AG09309 (cell line): ENCODE measurements at places on chromosomes 13 and 19.
A peak's percentile ranks its signal among the peaks of the same experiment; 100 is the strongest.

DNA sequence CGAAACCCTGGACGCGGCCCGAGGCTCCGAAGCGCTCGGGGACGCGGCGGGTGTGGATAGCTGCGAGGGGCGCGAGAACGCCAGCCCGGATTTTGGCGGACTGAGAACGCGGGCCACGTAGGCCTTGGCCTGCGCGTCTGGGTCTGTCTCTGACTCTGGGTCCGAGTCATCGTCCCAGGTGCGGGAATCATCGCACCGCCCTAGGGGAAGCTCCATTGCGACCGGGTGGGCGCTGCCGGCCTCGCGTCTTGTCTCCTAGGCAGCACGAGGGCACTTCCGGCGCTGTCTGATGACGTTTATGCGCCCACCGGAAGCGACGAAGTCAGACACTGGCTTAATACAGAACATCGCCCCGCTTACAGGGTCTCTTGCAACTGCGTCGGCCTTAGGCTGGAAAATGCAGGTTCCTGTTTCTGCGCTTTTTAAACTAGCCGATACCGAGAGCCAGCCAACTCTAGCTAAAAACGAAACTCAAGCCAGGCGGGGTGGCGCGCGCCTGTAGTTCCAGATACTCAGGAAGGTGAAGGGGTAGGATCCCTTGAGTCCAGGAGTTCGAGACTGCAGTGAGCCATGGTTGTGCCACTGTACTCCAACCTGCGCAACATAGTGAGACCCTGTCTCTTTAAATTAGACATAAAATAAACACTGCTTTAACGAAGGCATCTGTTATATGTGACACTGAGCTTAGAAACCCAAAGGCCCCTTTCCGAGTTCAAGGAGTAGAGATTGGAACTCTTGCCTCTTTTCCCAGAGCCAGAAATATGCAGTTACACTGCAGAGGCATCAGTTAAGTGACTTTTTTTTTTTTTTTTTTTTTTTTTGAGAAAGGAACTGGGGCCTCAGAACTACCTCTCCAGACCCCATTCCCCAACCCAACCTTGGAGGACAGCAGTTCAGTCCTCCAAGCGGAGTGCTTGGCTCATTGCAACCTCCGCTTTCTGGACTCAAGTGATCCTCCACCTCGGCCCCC, at the start of gene FBXW9:
FBXW9 (minus strand) TSS at position 266 of the 970 bp plus-strand sequence; CDS start at position 216, 50 bp downstream.
- DNase-seq = peak; percentile 77

- no peak for DNase-seq
Observed at GRCh38 chr19:11069561-11069960, 19.7 kb upstream of the LDLR start.

DNA sequence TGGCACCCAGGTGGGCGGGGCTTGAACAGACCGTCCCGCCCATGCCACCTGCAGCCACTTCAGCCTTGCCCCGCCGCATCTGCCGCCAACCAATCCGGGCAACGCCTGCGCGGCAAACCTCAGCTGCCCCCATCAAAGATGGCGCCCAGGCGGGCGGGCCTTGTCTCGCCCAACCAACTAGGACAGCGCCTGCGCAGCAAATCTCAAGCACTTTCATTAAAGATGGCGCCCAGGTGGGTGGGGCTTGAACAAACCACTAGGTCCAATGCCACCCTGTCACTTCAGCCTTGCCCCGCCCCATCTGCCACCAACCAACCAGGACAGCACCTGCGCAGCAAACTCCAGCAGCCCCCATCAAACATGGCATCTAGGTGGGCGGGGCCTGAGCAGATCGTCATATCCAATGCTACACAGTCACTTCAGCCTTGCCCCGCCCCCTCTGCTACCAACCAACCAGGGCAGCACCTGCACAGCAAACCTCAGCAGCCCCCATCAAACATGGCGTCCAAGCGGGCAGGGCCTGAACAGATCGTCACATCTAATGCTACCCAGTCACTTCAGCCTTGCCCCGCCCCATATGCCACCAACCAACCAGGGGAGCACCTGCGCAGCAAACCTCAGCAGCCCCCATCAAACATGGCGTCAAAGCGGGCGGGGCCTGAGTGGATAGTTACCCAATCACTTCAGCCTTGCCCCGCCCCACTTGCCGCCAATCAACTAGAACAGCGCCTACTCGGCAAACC, 1.4 kb downstream of the PEG3 start:
- DNase-seq = no peak

DNA sequence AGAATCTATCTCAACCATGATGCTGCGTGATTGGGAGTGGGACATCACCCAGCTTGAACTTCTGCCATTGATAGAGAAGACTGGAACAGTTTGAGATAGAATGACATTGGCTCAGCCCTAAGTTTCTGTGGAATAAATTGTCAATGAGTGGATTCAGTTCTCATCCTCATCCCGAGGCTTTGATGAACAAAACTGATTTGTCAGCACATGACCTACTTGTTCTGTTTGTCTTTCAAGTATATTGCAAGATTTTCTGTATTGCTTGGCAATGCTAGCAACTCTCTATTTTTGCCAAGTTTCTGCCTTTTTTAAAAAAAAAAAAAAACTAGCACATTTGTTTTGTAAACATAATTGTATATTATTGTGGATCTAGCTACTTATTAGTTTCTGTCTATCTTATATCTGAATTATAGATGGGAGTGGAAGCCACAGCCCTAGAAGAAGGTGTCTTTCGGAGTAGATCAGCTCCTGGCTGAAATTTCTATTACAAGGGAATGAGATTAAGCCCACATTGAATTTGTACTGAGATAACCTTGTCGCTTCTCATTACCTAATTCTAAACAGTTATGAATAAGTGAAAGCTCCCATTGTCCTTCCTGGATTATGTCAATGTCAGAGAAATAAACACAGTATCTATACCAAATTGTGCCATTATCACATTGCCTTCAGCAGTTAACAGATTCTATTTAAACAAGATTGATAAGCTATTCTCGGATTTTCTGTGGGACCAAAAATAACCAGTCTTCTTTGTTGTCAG, 166.1 kb downstream of the TNFSF13B start:
- DNase-seq = no peak

GRCh38 chr19:41997121-41997850, 3.3 kb upstream of the ATP1A3 start:
- no peak for DNase-seq

- DNase-seq = no peak
Observed at GRCh38 chr19:8074501-8074900, 21.9 kb downstream of the CCL25 start.

GRCh38 chr19:42306646-42307045, 4.2 kb upstream of the PAFAH1B3 start:
- DNase-seq = no peak

DNA sequence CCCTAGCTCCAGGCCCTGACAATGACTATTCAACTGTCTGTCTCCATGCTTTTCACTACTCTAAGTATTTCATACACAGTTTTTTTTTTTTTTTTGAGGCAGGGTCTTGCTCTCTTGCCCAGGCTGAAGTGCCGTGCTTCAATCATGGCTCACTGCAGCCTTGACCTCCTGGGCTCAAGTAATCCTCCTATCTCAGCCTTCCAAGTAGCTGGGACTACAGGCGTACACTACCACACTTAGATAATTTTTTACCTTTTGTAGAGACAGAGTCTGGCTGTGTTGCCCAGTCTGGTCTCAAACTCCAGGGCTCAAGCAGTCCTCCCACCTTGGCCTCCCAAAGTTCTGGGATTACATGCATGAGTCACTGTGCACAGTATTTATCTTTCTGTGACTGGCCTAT, 815.4 kb downstream of the DACH1 start:
- no peak for DNase-seq

DNA sequence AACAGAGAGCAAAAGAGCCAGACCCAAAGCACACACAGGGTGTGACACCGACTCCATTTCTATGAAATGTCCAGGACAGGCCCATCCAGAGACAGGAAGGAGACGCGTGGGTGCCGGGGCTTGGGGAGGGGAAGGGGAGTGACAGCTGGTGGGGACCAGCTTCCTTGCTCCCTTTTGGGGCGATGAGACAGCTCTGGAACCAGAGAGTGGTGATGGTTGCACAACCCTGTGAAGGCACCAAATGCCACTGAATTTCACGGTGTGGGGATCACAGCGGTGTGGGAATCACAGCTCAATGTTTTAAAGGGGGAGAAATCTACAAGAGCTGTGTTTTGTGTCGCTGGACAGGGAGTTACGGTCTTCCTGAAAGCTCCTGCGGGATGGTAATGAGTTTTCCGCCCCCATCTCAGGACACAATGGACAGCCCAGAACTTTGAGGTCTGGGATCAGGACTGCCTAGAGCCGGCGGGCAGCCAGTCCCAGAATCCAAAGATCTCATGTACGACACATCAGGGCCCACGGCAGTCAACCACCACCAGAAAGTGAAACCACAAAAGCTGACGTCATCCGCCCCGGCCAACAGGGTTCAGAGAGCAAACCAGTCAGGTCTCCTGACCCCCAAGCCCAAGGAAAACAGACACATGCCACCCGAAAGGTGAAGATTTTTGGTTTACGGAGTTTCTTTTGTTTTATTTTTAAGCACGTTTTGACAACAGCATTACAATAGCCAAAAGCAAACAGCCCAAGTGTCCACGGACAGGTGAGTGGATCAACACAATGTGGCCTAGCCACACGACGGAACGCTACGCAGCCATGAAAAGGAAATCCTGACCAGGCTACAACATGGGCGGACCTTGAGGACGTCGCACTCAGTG, 7.3 kb downstream of the SGTA start:
- no peak for DNase-seq

- no peak for DNase-seq
Observed at GRCh38 chr13:108083056-108083455, 132.3 kb downstream of the LIG4 start.

DNA sequence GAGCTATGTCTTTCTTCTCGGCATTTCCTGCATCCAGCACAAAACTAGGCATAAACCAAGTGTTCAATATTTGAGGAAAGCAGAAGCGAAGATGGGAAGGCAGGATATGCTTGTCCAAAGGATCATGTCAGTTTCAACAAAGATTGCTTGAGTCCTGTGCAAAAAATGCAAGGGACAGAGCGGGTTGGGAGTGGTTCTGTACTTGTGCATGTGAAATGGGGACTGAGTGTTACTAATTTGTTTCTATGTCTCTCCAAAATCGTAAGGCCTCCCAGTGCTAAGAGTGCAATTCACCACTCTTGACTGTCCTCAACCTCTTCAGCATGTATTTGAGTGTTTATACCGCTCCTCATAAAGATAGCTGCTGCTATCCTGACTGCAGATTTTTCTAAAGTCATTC, 166.2 kb downstream of the DLEU7 start:
- DNase-seq = no peak

DNA sequence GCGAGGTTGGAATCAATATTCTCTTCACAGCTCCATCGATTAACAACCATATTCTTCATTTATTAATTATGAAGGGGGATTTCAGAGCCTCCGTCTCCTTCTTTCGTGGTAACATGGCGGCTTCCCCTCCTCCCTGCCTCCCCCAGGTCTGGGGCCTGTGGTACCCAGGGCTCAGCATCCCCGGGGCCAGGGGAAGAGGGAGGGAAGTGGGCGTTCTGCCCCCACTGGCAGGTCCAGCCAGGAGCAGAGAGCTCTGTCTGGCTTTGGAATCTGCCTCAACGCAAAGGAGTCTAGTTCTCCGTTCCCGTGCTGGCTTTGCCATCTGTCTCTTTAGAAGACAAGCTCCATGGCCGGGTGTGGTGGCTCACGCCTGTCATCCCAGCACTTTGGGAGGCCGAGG, 37.8 kb upstream of the ONECUT3 start:
- no peak for DNase-seq

DNA sequence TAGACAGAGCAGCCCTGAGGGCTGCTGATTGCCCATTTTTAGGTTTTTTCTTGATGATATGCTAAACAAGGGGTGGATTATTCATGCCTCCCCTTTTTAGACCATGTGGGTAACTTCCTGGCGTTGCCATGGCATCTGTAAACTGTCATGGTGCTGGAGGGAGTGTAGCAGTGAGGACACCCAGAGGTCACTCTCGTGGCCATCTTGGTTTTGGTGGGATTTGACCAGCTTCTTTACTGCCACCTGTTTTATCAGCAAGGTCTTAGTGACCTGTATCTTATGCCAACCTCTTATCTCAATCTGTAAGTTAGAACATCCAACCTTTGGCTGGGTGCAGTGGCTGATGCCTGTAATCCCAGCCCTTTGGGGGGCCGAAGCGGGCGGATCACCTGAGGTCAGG, 148.0 kb downstream of the PTPRS start:
- no peak for DNase-seq

- DNase-seq = no peak
Observed at GRCh38 chr13:34030782-34031181, 212.8 kb downstream of the RFC3 start.
